ENCODE measurements at places on chromosomes 3 and 15.

- DNase-seq = no peak
These were observed 22.1 kb upstream of the TJP1 start for GRCh38 chr15:29844290-29844903.

DNA sequence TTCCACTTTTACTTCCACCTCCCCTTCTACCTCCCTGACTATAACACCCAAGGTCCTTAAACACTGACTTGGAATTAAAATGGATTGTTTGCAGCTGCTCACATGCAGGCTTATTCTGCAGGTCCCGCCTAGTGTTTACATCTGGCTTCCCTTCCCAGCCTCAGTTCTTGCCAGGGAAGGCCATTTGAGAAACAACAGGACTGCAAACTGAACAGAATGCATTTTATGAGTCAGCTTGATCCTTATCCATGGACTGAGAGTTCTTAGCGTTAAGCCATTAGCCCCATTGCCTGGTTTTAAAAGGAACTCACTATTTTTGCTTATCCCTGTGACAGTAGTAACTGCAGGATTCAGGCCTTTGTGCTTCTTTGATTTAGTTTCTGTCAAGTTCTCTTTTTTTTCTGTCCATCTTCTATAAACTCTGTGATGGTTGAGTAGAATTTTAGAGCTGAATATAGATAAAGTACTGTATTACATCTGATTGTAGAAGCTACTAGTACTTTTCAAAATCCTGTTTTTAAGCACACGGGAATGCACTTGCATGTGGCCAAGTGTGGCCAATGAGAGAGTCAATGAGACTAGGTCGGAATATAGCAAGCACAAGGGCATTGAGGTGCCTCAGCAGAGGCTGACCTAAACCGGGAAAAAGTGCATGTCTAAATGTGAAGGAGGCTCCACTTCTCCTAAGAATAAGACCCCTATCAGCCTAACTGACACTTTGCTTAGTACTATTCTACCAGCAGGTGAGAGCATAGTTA is 106.4 kb downstream of the TUSC7 start:
- no peak for DNase-seq

- DNase-seq = no peak
These were observed 247.7 kb upstream of the CTNNB1 start for GRCh38 chr3:40951636-40952035.

DNA sequence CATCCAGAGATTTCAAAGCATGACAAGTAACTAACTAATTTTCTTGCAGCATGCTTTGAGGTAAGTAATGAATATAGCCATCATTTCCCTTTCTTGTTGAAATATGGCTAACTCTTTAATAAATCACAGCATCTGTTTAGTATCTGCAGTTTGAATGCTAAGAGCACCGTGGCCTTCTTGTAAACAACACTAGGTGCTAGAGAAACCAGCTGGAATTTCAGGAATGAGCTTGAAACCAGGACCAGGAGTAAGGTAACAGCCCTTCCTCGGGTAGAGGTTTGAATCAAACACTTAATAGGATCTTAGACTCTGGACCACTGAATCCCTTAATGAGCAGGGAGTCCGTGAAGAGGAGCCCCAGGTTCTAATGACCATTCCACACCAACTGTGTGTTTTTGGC is 13.6 kb downstream of the CALML4 start:
- no peak for DNase-seq

DNA sequence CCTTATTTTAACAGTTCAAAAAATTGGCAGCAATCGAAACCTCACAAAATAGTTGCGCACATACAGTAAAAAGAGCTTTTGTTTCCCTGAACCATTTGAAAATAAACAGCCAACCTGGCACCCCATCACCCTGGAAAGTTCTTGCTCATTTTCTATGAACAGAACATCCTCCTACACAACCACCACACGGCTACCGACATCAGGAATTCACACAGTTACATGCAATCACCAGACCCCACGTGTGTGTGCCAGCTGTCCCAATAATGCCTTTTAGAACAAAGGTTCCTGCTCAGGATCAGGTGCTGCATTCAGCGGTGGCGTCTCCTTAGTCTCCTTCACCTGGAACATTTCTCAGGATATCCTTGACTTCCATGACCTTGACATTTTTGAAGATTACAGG is 186.5 kb downstream of the KLF13 start:
- no peak for DNase-seq

DNA sequence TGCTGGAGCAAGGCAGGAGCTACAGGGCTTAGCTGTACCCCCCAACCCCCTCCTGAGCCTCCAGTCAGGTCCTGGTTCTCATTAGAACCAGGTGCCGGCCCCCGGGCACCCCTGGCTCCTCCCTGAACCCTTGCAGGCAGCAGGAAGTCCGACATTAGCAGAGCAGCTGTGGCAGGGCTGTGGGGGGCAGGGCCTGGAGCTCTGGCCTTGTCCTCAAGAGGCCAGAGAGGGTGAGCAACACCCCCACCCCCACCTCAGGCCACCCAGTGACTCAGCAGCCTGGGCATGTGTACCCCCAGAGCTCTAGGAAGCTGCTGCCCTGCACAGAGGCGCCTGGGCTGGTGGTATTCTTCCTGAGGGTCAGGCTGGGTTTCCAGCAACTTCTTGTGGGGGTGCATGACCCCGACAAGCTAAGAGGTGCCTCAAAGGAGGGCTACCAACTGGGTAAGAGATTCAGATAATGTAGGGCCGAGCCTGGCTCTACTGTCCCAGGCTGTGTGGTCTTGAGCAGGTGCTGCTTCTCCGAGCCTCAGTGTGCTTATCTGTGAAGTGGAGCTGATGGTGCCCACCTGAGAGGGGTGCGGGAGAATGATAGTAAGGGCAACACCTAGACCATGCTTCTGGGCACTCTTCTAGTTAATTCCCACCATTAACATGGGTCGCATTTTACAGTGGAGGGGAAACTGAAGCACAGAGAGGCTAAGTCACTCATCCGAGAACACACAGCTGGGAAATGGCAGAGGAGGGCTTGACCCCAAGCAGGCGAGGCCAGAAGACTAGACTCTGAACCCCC is 16.0 kb downstream of the H1-8 start:
- no peak for DNase-seq

DNA sequence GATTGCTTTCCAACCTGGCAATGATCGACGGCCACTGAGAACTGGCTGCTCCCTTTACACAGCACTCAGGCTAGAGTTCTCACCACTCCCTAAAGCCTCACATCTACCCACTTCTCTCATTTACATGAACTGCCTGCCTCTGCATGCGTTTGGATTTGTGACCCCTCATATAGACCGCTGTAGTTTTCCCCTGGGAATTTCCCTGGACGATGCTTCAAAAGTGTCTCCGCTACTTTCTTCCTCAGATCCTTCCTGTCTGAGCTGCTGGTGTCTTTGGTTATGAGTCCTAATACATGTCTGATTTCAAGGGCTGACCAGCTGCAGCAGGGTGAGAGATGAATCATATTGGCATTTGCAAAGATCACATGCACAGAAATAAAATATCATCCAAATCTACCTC is 116.7 kb upstream of the ETV5 start:
- no peak for DNase-seq

GRCh38 chr3:105611304-105612192 is 244.8 kb downstream of the ALCAM start:
- no peak for DNase-seq

DNA sequence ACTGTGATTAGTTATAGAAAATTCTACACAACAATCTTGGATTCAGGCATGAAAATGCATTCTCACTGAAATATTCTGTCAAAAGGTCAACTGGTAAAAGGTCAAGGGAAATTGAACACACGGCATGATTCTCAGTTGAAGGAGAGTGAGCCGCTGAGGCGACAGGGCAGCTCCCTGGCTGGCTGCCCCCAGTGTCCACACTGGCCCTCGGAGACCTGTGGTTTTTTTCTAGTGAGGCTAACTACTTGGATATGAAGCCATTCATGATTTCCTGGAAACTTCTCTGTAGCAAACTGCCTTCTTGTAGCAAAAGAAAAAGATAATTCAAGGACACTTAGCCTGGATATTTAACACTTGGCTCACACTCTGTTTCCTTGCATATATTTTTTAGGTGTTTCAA is 37.2 kb downstream of the AADACL2 start:
- no peak for DNase-seq

DNA sequence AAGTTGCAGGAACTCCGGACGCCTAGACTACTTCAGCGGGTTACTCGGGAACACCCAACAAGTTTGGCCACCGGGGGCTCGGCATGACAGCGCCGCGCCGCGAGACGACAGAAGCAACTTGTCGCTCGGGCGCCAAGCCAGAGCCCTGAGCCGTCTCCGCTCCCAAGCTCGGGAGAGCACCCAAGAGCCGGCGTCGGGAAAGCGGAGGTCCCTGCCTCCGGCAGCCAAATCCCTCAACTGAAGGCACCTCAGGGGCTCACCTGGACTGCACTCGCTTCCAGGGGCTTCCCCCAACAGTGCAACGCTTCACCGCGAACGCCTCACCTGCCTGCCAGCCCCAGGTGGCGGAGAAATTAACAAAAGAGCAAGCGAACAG is 640 bp downstream of the MB21D2 start:
- DNase-seq = peak; percentile 79

- no peak for DNase-seq
These were observed 56.4 kb upstream of the ACTC1 start for GRCh38 chr15:34851751-34852150.

GRCh38 chr3:123953735-123954134 is 7.3 kb downstream of the CCDC14 start:
- no peak for DNase-seq

- DNase-seq = no peak
These were observed 1142.9 kb downstream of the SI start for GRCh38 chr3:163935411-163935810.

GRCh38 chr15:40470423-40471104 is at the start of gene CHST14:
CHST14 (plus strand) TSS chr15:40470984; CDS start chr15:40471214, 230 bp downstream.
- peak; percentile 86 for DNase-seq

DNA sequence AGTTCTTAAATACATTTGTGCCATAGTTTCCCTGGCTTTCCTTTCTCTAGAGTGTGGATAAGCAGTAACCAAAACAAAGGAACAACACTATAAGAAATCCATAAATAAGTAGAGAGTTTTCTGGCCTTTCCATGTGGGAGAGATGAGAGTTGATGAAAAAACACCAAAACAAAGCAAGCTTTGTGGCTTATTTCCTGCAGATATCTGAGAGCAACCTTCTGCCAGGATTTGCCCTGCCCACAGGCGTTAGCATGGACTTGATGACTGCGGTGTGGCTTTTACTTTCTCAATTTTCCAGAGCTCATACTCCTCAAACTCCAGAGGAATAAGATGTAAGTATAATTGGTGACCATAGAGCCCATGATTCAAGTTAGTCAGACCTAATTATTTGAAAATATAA is 194.9 kb downstream of the RAP2B start:
- no peak for DNase-seq

- no peak for DNase-seq
These were observed 15.1 kb downstream of the U2SURP start for GRCh38 chr3:143016321-143016972.

DNA sequence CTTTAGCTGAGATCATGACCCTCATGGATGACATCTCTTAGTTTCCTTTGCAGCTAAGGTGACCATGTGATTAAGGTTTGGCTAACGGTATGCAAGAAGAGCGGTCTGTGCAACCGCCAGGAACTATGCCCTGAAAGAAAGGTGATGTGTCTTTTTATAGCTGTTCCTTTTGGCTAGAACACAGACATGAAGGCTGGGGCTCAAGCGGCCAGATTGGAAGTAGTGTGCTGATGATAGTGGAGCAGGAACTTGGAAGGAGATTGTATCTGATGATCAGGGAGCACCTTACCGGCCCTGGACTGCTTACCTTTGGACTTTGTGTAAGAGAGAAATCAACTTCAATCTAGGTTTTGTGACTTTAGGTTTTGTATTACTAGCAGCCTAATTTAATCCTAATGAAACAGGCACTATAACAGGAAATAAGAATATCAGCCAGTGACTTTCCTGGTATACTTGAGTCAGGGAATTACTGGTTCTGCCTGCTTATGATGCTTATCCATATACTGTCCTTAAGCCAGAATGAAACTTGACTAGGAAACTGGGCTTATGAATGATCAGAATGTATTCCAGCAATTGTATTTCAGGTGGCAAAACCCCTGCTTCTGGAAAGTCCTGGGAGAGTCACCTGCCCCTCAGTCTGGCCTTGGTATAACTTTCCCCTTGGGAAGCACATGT is 164.3 kb upstream of the LRIG1 start:
- DNase-seq = no peak

DNA sequence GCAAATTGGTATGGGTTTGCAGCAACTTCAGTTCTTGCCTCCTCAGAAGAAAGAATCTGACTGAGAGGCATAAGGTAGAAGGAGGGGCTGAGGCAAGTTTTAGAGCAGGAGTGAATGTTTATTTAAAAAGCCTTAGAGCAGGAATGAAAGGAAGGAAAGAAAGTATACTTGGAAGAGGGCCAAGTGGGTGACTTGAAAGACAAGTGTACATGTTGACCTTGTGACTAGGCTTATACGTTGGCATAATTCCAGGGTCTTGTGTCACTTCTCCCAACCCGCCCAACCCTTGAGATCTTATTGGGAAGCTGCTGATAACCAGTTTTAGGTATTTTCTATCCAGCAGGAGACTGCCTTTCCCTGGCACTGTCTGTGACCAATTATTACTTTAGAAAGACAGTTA is 436.9 kb upstream of the ZNF717 start:
- no peak for DNase-seq

GRCh38 chr15:26395624-26396023 is 377.2 kb downstream of the GABRB3 start:
- DNase-seq = no peak

DNA sequence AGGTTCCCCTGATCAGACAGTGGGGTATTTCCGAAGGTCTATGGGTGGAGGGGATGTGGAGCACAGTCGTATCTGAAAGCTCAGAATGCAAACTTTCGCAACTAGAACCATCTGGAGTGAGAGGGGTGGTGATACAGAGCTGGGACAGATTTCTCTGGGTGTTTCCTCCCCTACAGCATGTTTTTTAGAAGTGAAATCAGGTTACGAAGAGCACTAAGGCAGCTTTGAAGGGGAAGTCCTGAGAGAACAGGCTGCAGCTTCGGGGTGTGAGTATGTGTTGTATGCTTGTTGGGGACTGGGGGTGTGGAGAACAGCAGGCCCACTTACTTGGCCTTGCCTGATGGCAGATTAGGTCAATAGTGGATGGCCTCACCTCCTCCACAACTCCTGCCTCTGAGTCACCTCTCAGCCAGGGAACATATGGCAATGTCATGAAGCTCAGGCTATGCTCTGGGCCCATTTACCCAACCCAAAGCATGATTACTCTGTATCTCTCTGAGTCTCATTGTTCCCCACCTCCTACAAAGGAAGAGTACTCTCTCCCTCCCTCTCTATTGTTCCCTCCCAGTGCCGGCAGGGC is 107.2 kb upstream of the RASGRP1 start:
- DNase-seq = peak; percentile 77

DNA sequence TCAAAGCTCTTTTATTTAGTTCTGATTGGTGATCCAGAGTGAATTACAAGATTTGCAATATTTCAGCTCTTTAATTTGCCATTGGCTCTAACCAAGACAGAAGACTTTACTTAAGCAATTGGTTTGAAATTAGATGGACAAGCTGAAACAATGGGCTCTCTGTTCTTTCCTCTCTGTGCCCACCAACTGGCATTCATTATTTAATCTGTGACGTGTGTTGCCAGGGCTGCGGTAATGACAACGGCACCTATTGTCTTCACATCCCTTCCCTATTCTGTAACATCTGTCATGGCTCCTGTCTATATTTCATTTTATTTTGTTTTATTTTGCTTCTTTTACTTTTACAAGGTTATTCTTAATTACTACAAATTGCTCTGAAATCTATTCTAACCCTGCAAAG is 33.9 kb downstream of the PLD1 start:
- DNase-seq = no peak

Data from activated effector memory CD4-positive, alpha-beta T cell treated with anti-CD3 and anti-CD28 coated beads, Interleukin-2, amount 50 U/mL, for 16 hours (primary cell).